PC-3 (cell line): ENCODE measurements at places on chromosomes 12 and 14. TPM values are rescaled to one million over a fixed set of nuclear protein-coding genes. Genes with fewer than 3 reads are reported as not detected.

The RDH5 gene
- 4.6 and 5.1 TPM in 2 replicates for total RNA-seq

The PLD4 gene
- 0.04 TPM in 1 of 2 replicates, not detected in the other for total RNA-seq

The CLEC9A gene
- not detected in 2 replicates for total RNA-seq

The KCNC2 gene
- total RNA-seq = not detected in 2 replicates

The AMHR2 gene
- total RNA-seq = 0.29 TPM in 1 of 2 replicates, not detected in the other

The IKZF4 gene
- 1.0 and 2.8 TPM in 2 replicates for total RNA-seq

The GALC gene
- total RNA-seq = 0.18 and 0.40 TPM in 2 replicates

The ETFBKMT gene
- 0.52 and 0.58 TPM in 2 replicates for total RNA-seq

The CLECL1 gene
- not detected in 2 replicates for total RNA-seq

The PLEKHH1 gene
- total RNA-seq = 6.2 and 11.1 TPM in 2 replicates

The CBLN3 gene
- total RNA-seq = 2.9 and 3.4 TPM in 2 replicates

The ZNF891 gene
- total RNA-seq = 0.86 and 0.98 TPM in 2 replicates

The SLC39A2 gene
- not detected in 2 replicates for total RNA-seq

The PGF gene
- total RNA-seq = 0.26 and 1.5 TPM in 2 replicates

The TBX3 gene
- total RNA-seq = 89.4 and 123 TPM in 2 replicates

The LRRC9 gene
- not detected in 2 replicates for total RNA-seq

The GUCY2C gene
- total RNA-seq = not detected in 2 replicates

The PTPRR gene
- 2.3 and 3.1 TPM in 2 replicates for total RNA-seq

The GLIPR1L1 gene
- total RNA-seq = not detected in 2 replicates

The TOMM20L gene
- total RNA-seq = not detected in 2 replicates

The ZDHHC22 gene
- 0.15 and 0.81 TPM in 2 replicates for total RNA-seq

The EEF1AKMT3 gene
- total RNA-seq = 5.4 and 9.3 TPM in 2 replicates

The CLEC1B gene
- total RNA-seq = not detected in 2 replicates

The TAS2R7 gene
- not detected in 2 replicates for total RNA-seq

The KRT74 gene
- not detected in 2 replicates for total RNA-seq

The IFNG gene
- total RNA-seq = not detected in 2 replicates

The LYSET gene
- 6.9 and 11.5 TPM in 2 replicates for total RNA-seq
